NCI-H226 (cell line): ENCODE measurements at places on chromosomes 4 and X.

DNA sequence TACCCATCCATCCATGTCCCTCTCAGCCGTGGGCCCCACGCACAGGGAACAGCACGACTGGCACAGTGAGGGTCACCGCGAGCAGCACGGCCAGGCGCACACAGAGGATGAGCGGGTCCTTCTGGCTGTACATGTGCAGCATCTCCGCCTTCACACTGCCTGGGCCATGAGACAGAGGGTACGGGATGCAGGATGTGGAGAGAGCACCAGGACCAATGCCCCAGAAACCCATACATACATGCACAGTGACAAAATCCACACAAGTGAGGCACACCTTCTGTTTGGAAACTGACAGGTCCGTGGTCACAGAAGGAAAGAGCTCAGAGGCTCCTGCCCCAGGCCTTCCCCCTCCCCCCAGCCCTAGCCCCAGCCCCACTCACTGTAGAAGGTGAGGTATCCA lies 9.5 kb downstream of the SLC38A5 start:
- no peak for DNase-seq

- no peak for DNase-seq
These were observed 135.4 kb downstream of the ASMT start for GRCh38 chrX:1750267-1750666.

GRCh38 chr4:7980036-7980435 lies 40.4 kb upstream of the AFAP1 start:
- DNase-seq: peak; percentile 55

DNA sequence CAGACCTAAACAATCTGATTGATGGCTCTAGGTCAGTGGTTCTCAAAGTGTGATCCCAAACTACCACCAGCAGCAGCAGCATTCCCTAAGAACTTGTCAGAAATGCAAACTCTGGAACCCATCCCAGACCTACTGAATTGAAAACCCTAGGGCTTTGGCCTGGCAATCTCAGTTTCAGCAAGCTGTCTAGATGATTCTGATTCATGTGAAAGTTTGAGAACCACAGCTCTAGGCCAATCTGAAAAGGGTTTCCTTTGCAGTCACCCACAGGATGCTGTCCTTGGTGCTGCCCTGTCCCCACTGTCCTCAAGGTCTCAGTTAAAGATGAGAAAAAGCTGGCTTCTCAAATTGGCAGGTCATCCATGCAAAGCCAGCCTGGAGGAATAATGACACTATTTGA lies 34.8 kb downstream of the SMPX start:
- DNase-seq: no peak

DNA sequence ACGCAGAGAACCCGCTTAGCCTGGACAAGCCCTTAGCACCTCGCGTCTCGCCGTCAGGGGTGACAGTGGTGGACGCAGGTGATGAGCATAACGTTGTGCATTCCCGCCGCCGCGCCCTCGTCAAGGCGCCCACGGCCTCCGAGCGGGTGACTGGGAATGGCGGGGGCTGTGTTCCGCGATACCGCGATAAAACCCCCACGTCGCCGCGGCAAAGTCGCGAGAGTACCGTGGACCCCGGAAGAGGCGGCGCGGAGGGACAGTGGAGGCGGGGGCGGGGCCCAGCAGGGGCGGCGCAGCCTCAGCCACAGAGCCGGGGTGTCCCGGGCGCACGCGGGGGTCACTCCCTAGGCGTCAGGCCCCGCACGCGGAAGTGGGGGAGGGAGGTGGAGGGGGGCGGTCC lies 53.8 kb downstream of the ZFYVE28 start:
- DNase-seq: peak; percentile 13

DNA sequence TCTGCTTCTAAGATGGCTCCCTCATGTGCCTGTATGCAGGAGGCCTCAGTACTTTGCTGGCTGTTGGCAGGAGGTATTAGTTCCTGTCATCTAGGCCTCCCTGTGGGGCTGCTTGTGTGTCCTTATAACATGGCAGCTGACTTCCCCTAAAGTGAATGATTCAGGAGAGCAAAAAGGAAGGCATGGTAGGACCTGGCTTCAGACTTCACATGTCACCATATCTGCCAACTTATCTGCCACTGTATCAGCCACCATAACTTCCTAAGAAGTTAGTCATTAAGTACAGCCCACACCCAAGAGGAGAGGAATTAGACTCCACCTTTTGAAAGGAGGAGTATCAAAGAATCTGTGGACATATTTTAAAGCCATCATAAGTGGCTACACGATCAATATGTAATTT lies 122.5 kb downstream of the UCHL1 start:
- no peak for DNase-seq

DNA sequence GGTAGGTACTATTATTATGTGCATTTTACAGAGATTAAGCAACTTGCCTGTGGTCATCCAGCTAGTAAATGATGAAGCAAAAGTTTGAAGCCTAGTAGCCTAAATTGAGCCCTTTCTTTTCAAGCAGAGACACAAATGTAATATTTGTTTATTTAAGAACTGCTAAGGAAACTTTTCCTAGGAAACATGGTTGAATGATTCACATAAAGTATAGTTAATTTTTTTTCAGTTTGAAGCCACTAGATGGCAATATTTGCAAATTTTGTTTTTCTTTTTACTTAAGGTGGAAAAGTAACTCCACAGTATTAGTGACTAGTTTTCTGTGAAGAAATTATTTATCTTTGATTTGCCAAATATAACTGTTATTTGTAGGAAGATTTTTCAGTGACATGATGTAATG lies 52.8 kb upstream of the ANKRD17 start:
- no peak for DNase-seq

- DNase-seq: peak; percentile 65
These were observed 7.0 kb downstream of the MTM1 start for GRCh38 chrX:150575419-150575814.

DNA sequence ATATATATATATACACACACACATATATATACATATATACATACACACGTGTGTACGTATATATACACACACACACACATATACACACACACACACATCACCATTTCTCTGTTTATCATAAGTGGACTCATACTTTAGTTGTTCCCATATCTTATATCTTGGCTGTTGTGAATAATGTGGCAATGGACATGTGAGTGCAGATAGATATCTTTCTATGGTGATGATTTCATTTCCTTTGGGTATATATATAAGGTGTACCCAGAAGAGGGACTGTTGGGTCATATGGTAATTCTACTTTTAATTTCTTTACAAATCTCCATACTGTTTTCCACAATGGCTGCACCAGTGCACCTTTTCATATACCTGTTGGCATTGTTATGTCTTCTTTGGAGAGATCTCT lies 105.9 kb downstream of the LARP1B start:
- DNase-seq: no peak

DNA sequence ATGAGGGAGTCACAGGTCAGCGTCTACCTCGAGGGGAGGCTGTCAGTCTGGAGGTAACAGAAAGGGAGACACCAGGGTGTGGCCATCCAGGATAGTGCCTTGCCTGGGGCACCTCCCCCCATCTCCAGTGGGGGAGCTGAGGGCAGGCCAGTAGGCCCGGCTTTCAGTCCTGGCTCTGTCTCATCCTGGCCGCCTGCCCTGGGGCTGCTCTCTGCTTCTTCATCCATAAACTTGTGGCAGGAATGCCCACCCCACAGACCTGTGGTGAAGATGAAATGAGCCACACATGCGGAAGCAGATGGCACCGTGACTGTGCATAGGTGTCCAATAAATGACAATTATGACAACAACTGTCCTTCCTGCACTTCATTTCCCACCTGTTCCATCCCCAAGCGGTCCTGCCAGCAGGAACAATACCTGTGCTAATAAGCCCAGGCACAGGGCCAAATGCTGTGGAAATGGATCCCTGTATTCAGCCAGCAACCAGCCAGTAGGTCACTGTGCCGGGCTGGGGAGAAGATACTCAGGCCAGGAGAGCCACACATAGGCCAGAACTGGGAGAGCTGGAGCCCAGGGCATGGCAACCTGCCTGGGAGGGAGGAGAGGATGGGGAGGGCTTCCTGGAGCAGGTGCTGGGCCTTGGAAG lies 30.2 kb downstream of the TRO start:
- DNase-seq: no peak

GRCh38 chr4:2462218-2462991 lies 6.5 kb upstream of the RNF4 start:
- peak; percentile 50 for DNase-seq

- no peak for DNase-seq
These were observed 388.0 kb downstream of the SPRY1 start for GRCh38 chr4:123784626-123785025.

DNA sequence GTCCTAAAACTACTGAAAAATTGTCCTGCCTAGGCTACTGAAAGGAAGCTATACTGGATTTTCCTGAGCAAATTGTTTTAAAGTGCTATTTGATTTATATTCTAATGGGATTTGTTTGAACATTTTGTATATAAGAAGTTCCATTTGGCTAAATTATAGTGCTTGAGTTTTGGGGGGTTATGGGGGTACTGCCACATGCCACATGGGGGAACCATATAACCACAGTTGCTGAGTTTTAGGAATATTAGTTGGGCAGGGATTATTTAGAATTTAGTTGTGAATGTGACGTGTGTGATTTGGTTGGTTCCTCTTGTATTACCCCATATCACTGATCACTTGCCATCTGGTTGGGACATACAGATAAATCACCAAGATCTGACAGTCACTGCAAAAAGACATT lies 224.5 kb upstream of the TAPT1 start:
- DNase-seq: no peak

GRCh38 chr4:169899295-169899694 lies 126.9 kb downstream of the MFAP3L start:
- no peak for DNase-seq

DNA sequence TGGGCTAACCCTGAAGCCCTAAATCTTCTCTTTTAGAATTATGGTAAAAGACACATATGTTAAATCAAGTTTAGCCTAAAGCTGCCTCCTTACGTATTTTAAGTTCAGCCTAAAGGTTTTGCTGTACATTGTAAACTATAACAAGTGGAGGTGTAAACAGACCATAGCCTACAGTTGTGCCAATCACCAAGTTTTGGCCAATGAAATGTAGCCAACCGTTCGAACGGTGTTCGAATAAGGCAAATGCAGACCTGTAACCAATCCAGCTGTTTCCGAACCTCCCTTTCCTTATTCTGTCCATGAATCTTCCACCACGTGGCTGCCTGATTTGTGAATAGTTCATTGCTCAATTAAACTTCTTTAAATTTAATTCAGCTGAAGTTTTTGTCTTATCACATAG lies 52.1 kb upstream of the TBC1D9 start:
- no peak for DNase-seq

GRCh38 chrX:7146020-7146702 lies 1.4 kb upstream of the STS start:
- no peak for DNase-seq

DNA sequence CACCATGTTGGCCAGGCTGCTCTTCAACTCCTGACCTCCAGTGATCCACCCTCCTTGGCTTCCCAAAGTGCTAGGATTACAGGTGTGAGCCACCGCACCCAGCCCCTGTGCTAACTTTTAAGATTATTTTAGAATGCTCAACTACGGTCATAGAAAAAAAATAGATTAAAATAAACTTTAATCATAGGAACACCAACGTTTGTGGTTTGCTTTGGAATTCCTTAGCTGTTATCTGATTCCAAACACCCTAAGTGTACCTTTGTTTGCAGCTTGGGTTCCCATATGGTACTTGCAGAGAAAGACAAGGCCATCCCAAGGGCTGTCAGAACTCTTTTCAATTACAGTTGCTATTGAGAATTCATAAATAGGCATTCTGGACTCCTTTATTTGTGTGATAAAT lies 90.1 kb upstream of the EFHC2 start:
- DNase-seq: no peak

DNA sequence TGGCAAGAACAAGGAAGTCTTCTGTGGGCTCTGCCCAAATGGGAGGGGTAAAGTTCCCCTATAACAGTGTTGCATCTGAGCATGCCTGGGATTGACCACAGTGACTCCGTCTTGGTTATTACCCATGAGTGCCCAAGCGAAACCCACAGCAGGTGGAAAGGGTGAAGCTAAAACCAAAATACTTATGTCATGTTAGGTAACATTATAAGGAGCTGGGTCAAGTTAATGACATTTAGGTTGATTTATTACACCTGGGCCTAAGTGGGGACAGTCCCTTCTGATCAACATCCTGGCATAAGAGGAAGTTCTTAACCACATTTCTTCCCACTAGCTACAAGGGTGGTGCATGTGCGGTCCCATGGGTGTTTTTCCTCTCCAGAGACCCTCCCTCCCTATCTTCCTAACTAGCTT lies 1.3 kb upstream of the ZNF732 start:
- no peak for DNase-seq

- DNase-seq: no peak
These were observed 142.2 kb downstream of the HS3ST1 start for GRCh38 chr4:11286533-11286932.

DNA sequence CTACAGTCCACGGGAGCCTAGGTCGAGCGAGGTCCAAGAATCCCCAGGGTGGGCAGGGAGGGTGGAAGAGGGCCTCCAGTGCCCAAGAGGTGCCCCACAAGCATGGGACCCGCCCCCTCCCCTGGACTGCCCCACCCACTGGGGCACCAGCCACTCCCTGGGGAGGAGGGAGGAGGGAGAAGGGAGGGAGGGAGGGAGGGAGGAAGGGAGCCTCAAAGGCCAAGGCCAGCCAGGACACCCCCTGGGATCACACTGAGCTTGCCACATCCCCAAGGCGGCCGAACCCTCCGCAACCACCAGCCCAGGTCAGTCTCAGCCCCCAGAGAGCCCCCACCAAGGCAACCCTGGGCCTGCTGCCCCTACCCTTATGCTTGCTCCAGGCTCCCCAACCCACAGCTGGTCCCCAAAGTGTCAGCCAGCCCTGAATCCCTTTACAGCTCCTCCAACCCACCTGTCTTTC lies at the start of gene GATA1:
TSS of gene GATA1 (plus strand) at position 250 of the 460 bp plus-strand sequence. CDS start 4,520 bp downstream, outside the sequence.
- DNase-seq: no peak

DNA sequence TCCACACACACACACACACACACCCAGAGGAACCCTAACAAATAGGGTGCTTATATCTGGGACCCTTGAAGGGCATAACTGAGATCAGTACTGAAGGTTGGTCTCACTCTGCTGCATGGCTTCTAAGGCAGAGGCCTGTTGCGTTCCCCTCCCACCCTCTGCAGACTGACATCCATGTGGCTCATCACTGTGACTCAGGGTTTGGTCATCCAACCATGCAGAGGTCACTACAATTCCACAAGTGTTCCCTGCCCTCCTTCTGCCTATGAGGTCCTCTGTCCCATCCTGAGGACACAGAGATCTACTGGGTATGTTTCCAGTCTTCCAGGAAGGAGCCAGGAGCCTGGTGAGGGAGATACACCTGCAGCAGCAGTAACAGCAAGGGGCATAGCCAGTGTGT lies 55.8 kb downstream of the XAGE2 start:
- no peak for DNase-seq

DNA sequence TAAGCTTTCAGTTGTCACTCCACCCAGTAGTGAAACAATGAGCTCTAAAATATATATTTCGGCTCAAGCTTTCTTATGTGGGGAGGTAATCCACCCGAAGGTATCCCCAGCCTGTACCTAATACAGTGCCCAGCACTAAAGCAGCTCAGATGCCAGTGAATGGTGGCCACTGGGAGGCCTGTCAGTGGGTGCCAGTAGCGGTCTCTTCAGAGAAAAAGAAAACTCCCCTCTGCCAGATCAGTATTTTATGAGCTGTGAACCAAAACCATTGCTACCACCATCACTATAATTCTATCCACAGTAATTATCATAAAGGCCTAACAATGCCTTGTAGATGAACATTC lies 835 bp upstream of the NFKB1 start:
- no peak for DNase-seq

- DNase-seq: peak; percentile 72
These were observed 50.2 kb downstream of the DDX3X start for GRCh38 chrX:41384051-41384705.
